Neural crest cell (in vitro differentiated cells): ENCODE measurements at places on chromosomes 5 and 9.

DNA sequence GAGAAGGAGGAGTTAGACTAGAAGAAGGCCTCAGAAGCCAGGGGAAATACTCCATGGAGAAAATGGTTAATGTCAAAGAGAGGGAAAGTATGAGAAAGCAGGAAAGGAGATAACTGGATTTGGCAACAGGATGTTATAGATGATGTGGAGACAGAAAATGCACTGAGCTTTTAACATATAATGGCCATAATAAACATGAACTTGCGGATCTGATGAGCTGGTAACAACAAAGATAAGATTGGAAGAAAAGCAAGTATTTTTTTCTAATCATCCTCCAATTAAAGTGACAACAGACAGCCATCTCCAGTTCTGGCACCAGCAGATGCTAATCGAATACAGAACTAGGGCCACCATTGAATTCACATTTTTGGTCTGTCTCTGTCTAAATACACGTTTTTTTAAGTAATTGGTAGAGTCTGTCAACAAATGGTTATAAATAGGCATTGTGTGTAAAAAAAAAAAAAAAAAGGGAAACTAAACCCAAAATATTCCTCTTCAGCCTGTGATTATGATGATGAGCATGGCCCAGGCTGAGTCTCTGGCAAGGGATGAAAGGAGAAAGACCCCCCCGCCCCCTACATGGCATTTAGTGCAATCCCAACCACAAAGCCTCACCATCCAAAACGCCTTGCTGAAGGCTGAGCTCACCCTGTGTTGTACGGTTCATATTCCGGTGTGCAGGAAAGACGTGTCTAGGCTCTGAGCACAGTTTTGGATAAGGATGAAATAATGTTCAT is 149.5 kb upstream of the LHFPL2 start:
- H3K36me3 ChIP-seq = peaks cover 8% of the 10 kb centered on the region
- no peak overlapping the region for H3K27ac ChIP-seq
- no peak overlapping the region for H3K4me3 ChIP-seq
- DNase-seq = no peak
- peaks cover 5% of the 10 kb centered on the region for H3K4me1 ChIP-seq

DNA sequence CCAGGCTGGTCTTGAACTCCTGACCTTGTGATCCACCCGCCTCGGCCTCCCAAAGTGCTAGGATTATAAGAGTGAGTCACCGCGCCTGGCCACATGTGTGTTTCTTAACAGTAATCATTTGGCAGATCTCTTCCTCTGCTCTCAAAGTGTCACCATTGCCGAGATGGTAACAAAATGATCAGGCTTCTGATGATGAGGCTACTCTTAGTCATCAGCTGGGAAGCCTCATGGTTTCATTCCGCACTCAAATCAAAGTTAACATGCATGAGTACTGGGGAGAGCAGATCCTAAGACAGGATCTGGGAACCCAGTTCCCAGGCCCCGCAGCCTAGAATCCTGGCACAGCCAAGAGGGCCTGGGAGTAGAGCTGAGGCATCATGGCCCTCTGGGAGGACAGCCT is 27.4 kb downstream of the BARHL1 start:
- DNase-seq = no peak
- peaks cover 9% of the 10 kb centered on the region for H3K4me1 ChIP-seq
- no peaks in the 10 kb centered on the region for H3K27me3 ChIP-seq
- no peak overlapping the region for H3K27ac ChIP-seq

DNA sequence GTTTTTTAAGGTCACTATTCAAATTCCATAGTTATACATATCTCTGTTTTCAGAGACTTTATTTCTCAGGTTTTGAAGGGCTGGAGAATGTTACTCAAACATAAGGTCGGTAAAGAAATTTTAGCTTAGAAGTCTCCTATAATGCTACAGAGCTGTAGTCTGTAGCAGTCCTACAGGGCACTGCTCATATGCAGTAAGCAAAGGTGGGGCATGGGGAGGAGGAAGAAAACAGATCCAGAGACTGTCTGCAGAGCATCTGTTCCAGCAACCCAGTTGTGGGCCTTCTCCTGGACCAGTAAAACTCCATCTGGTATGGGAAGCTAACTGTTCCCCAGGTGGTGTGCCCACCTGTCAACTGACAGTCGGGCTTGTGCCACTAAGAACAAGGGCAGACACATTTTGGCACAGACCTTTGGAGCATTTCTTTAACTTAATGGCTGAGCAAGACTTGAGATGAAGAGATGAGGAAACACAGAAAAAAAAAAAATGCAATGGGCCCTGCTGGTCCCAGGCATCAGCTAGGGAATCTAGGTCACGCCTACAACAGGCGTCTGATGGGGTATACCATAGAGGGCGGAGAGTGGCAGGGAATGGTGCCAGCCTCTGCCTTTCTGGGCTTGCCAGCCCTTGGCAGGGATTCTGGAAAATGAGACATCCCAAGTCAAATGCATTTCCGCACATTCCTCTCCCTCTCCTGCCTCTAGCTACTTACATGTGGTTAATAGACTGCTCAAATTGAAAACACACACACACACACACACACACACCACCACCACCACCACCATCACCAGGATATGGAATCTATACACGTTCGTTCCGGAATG is 218.9 kb downstream of the ARL15 start:
- H3K4me1 ChIP-seq = peaks cover 44% of the 10 kb centered on the region
- no peak overlapping the region for H3K27ac ChIP-seq
- H3K27me3 ChIP-seq = no peaks in the 10 kb centered on the region
- H3K36me3 ChIP-seq = no peaks in the 10 kb centered on the region

- H3K4me1 ChIP-seq = peaks cover 7% of the 10 kb centered on the region
- no peak overlapping the region for H3K27ac ChIP-seq
- no peaks in the 10 kb centered on the region for H3K27me3 ChIP-seq
- no peaks in the 10 kb centered on the region for H3K36me3 ChIP-seq
Measured at GRCh38 chr5:171681677-171682076, 103.9 kb upstream of the SMIM23 start.

- H3K27ac ChIP-seq = no peak overlapping the region
- peaks cover 3% of the 10 kb centered on the region for H3K4me1 ChIP-seq
- no peaks in the 10 kb centered on the region for H3K27me3 ChIP-seq
- no peak overlapping the region for H3K4me3 ChIP-seq
Measured at GRCh38 chr9:78821126-78821822, 524.3 kb downstream of the PSAT1 start.

DNA sequence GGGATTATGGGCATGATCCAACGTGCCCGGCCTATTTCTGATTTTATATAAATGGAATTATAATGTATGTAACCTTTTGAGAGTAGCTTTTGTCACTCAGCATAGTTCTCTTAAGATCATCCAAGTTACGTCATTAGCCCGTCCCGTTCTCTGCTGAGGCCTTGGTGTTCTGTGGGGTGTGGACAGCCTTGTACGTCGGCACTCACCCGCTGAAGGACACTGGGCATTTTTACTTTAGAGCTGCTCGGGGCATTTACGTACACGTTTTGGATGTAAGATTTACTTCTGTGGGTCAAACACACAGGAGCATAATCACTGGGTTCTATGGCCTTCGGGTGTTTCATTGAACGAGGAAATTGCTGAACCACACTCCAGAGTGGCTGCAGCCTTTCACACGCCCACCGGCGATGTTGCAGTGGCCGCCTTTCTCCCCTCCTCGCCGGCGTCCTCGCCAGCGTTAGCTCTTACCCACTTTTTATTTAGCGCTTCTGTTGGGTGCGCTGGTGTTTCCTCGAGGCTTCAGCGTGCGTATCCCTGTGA is 101.8 kb downstream of the EHMT1 start:
- H3K27ac ChIP-seq = no peak overlapping the region
- peaks cover 44% of the 10 kb centered on the region for H3K36me3 ChIP-seq
- peaks cover 10% of the 10 kb centered on the region for H3K4me1 ChIP-seq
- H3K27me3 ChIP-seq = peaks cover 3% of the 10 kb centered on the region
- no peak overlapping the region for H3K4me3 ChIP-seq
- no peak for DNase-seq

DNA sequence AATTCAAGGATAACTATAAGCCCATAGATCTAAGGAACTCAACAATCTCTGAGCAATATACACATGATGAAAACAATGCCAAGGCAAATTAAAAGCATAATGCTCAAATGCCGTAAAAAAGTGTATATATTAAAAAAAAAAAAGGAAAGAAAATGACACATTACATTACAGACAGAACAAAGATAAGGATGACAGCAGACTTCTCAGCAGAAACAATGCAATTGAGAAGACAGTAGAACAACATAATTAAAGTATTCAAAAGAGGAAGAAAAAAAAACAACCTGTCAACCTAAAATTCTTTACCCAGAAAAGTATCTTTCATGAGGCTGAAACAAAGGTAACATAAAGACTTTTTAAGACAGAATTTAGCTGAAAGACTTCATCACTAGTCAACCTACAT is 591.7 kb downstream of the ZNF608 start:
- H3K4me1 ChIP-seq = peaks cover 4% of the 10 kb centered on the region
- no peak overlapping the region for H3K27ac ChIP-seq
- no peak for DNase-seq
- no peaks in the 10 kb centered on the region for H3K27me3 ChIP-seq
- H3K4me3 ChIP-seq = no peak overlapping the region

GRCh38 chr5:178207917-178208280 is 3.6 kb downstream of the HNRNPAB start:
- peak overlapping the region; percentile 71 for H3K27ac ChIP-seq
- H3K4me1 ChIP-seq = peaks cover 58% of the 10 kb centered on the region
- peaks cover 59% of the 10 kb centered on the region for H3K27me3 ChIP-seq
- no peak for DNase-seq

GRCh38 chr5:141692533-141692888 is 10.5 kb upstream of the ARAP3 start:
- no peak overlapping the region for H3K27ac ChIP-seq
- H3K4me3 ChIP-seq = peak overlapping the region; percentile 75
- H3K36me3 ChIP-seq = no peaks in the 10 kb centered on the region

DNA sequence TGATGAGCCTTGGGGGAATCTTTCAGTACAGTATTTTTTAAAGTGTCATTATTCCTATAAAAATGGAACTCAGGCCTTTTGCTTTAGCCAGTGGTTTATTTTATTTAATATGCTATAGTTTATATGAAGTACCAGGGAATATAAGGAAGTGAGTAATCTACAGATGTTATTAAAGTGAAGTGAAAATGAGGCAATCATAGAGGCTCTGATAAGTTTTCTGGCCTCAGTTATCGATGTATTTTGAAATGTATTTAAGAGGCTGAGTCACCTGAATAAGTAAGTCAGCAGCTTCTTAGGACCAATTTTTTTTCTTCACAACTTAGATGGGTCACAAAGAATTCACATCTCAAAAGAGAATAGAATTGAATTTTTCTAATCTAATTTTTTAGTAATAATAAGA is 829.0 kb downstream of the DNAH5 start:
- no peak overlapping the region for H3K27ac ChIP-seq
- H3K4me1 ChIP-seq = peaks cover 16% of the 10 kb centered on the region
- no peak overlapping the region for H3K4me3 ChIP-seq
- no peak for DNase-seq
- no peaks in the 10 kb centered on the region for H3K27me3 ChIP-seq
- H3K36me3 ChIP-seq = no peaks in the 10 kb centered on the region

GRCh38 chr5:89934069-89934468 is 475.5 kb downstream of the CETN3 start:
- peaks cover 3% of the 10 kb centered on the region for H3K36me3 ChIP-seq
- no peaks in the 10 kb centered on the region for H3K27me3 ChIP-seq
- peaks cover 36% of the 10 kb centered on the region for H3K4me1 ChIP-seq
- H3K4me3 ChIP-seq = no peak overlapping the region

DNA sequence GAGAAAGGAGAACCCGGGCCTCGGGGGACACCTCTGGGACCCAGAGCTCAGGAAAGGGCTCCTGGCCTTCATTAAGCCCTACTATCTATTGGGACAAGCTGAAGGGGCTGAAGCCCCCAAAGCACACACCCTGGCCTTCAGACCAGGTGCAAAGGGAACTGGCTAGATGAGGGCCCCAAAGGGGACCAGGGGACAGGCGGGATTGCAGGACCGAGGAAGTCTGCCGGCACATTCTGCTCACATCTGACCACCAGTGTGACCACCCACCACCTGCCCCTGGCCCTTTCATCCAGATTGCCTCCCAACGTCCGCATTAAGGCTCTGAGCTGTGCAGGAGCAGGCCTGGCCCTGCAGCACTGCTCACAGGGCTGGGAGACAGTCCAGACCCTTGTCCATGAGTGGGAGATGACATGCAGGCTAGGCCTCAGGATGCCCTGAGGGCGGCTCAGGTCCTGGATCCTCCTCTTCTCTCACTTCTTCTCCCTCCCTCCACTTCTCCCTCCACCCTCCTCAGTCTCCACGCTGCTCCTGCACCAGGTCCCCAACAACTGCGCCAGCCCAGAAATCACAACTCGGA is 19.2 kb downstream of the PSD2 start:
- no peak for DNase-seq
- no peak overlapping the region for H3K4me3 ChIP-seq
- H3K4me1 ChIP-seq = no peaks in the 10 kb centered on the region
- H3K27me3 ChIP-seq = peaks cover 21% of the 10 kb centered on the region
- H3K27ac ChIP-seq = no peak overlapping the region

GRCh38 chr9:31608416-31608815 is 776.0 kb upstream of the ACO1 start:
- H3K4me3 ChIP-seq = no peak overlapping the region
- no peaks in the 10 kb centered on the region for H3K4me1 ChIP-seq
- no peak for DNase-seq
- H3K36me3 ChIP-seq = no peaks in the 10 kb centered on the region
- no peak overlapping the region for H3K27ac ChIP-seq
- H3K27me3 ChIP-seq = no peaks in the 10 kb centered on the region

GRCh38 chr5:170307575-170308465 is 10.2 kb upstream of the LCP2 start:
- H3K36me3 ChIP-seq = no peaks in the 10 kb centered on the region
- peaks cover 28% of the 10 kb centered on the region for H3K4me1 ChIP-seq
- H3K4me3 ChIP-seq = no peak overlapping the region
- DNase-seq = no peak

- H3K27ac ChIP-seq = no peak overlapping the region
- H3K27me3 ChIP-seq = no peaks in the 10 kb centered on the region
- peaks cover 22% of the 10 kb centered on the region for H3K4me1 ChIP-seq
- no peak overlapping the region for H3K4me3 ChIP-seq
Measured at GRCh38 chr5:139194486-139194885, 3.7 kb downstream of the SIL1 start.

GRCh38 chr9:113886933-113887332 is 10.8 kb downstream of the ZNF618 start:
- H3K27ac ChIP-seq = no peak overlapping the region
- peaks cover 41% of the 10 kb centered on the region for H3K36me3 ChIP-seq
- DNase-seq = no peak
- peaks cover 54% of the 10 kb centered on the region for H3K4me1 ChIP-seq

DNA sequence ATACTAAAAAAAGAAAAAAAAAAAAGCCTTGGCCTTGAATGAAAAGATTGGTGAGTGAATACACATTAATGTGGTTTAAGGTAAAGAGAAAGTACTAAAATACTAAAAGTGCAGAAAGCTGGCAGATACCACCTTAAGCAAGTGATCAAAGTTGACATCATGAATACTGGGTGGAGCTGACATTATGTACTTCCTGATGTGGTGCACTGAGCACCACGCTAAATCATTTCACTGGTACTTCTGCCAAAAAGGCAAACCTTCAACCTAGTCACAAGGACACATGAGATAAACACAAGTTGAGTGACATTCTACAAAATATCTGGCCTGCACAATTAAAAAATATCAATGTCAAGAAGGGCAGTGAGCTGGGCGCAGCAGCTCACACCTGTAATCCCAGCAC is 33.8 kb upstream of the PANK3 start:
- no peaks in the 10 kb centered on the region for H3K36me3 ChIP-seq
- peak overlapping the region; percentile 6 for H3K27ac ChIP-seq
- H3K27me3 ChIP-seq = no peaks in the 10 kb centered on the region
